MG63 (cell line): ENCODE measurements at places on chromosomes 4 and X. TPM values are rescaled to one million over a fixed set of nuclear protein-coding genes. Genes with fewer than 3 reads are reported as not detected.

GRCh38 chrX:140723121-140723715, 13.7 kb downstream of the LINC00632 start:
- no peak for DNase-seq

DNA sequence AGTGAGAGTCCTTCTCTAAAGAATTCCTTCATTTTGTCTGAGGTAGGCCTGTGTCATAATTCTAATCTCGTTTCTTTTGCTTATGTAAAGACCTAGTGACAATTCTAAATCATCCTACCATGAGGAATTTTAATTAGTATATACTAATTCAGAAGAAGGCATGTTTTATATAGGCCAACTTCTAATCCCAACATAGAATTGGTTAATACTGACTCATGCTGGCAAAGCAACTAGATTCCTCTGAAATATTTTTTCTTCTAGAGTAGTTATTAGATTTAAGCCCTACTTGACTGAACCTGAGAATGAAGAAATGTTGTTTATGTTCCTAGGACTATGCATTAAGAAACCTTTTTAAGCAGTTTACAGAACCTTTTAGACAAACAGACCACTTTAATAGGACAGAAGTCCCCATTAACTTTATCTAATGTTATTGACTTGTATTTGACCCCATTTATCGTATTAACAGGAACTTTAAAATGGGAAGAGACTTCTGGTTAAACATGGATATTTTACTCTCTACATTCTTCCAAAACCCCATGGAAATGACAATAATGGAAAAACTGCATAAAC, 56.1 kb upstream of the EIF1AX start:
- no peak for DNase-seq

DNA sequence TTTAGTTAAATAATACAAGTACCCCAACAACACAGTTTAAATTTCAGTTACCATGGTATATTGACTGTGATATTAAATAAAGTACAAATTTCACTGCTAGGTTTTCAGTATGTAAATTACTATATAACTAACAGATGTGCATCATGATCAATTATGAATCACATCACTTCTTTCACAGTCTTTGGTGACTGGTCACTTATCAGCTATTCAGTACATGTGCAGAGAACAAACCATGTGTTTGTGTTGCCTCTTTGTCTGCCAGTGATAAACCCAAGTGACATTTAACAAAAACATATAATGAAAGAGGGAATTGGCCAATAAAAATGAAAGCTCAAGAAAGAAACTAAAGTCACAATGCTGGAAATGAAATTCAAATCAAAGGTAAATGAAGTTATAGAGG, 249.3 kb downstream of the CHIC1 start:
- no peak for DNase-seq

DNA sequence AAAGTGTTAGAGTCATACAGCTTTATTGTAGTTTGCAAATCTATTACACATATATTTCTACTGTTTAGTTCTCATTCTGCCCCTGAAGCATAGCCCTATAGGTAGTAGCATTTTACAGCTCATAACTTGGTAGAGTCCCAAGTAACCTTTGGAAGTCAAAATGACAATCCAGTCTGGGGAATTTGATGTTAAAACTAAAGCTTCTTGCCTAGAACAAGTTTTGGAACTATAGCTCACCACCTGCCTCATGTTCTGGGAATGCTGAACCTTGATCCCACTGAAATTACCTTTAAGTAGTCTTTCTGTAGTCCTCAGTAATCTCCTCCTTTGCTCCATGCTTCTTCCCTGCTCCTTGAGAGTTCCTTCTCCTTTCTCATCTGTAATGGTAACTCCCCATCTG, 8.4 kb downstream of the UGT8 start:
- DNase-seq, result no peak

GRCh38 chr4:15412461-15412860, 15.4 kb upstream of the C1QTNF7 start:
- DNase-seq, result no peak

DNA sequence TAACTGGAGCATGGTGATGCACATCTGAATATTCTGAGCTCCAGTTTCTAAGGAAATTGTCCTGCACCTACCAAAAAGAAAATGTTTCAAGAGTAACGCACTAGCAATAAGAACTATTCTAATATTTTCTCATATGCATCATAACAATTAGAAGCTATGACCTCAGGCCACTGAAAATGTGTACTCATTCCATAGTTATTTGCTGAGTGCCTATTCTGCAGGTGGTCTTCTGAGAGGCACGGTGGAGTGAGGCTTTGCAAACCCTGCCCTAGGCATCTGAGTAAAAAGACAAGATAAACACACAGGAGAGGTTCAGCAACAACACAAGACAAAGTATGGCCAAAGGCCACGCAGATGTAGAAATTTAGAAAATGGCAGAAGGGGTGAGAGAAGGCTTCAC, 23.7 kb downstream of the SLC10A6 start:
- DNase-seq, result no peak

DNA sequence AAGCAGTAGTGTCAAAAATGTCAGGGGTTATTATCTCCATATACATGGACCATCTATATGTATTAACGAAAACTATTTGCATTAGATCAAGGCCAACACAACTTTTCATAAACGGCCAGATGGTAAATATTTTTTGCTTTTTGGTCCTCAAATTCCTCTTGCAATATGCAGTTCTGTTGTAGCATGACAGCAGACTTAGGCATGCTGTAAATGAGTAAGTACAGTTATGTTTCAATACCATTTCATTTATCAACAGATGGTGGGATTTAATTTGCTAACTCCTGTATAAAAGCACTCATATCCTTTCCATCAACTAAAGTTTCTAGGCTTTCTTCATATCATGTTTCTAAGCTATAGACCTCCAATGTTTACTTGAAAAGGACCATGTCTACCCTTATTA, 208.1 kb downstream of the ANKRD50 start:
- DNase-seq, result no peak

GRCh38 chr4:94813221-94813620, 55.5 kb downstream of the BMPR1B start:
- DNase-seq, result no peak

- no peak for DNase-seq
Measured at GRCh38 chr4:171473155-171473554, 340.0 kb upstream of the GALNTL6 start.

DNA sequence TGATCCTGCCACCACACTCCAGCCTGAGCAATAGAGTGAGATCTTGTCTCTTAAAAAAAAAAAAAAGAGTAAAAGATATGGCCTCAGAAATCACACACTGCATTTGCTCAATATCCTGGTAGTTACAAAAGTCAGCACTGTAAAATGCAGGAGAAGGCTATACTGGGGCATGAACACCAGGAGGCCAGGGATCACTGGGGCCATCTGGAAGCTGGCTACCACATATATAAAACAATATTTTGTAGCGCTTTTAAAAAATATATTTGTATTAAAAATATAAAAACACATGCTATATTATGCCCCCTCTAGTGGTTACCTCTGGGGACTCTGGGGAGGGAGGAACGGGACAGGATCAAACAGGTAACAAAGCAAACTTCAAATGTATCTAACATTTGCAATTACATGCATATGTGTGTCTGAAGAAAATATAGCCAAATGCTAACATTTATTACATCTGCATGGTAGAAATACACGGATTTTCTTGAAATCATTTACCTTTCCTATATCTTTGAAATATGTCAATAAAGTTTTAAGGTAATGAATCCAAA, 4.0 kb downstream of the C4orf46 start:
- peak; percentile 76 for DNase-seq

- DNase-seq, result no peak
Measured at GRCh38 chr4:630656-631055, 5.3 kb downstream of the PDE6B start.

GRCh38 chr4:57090079-57090478, 20.1 kb downstream of the IGFBP7 start:
- DNase-seq, result no peak

DNA sequence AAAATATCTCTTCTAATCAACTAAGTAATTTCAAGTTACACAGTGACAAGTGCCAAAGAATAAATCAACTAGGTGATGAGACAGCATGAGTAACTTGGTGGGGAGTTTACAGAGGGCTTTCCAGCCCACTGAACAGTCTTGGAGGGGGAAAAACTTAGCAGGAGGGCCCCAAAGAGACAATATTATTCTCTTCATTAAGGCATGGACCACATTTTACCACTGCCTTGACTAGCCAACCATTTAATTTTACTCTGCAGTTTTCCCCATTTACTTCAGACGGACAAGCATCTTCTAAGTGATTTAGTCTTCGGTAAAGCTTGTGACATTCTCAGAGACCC, 25.3 kb upstream of the GATB start:
- DNase-seq, result no peak

- no peak for DNase-seq
Measured at GRCh38 chr4:1489639-1489995, 83.4 kb upstream of the NKX1-1 start.

- no peak for DNase-seq
Measured at GRCh38 chr4:8392591-8393190, 47.8 kb downstream of the ACOX3 start.

DNA sequence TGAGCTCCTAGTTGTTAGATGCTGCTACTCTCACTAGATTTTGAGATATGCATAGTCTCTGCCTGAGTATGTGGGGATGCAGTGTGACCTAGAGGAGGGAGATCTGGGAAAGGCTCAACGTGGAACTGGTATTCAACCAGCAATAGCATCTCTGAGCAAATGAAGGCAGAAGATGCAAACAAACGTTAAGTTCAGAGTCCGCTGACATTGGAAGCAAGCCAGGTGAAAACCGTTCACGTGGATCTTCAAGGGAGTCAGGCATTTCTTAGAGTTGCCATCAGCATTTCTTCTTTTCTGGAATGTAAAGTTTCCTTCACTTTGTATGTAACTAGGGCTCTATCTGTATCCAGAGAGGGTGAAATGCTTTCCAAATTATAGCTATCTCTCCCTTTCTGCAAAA, 59.9 kb downstream of the C4orf51 start:
- no peak for DNase-seq

DNA sequence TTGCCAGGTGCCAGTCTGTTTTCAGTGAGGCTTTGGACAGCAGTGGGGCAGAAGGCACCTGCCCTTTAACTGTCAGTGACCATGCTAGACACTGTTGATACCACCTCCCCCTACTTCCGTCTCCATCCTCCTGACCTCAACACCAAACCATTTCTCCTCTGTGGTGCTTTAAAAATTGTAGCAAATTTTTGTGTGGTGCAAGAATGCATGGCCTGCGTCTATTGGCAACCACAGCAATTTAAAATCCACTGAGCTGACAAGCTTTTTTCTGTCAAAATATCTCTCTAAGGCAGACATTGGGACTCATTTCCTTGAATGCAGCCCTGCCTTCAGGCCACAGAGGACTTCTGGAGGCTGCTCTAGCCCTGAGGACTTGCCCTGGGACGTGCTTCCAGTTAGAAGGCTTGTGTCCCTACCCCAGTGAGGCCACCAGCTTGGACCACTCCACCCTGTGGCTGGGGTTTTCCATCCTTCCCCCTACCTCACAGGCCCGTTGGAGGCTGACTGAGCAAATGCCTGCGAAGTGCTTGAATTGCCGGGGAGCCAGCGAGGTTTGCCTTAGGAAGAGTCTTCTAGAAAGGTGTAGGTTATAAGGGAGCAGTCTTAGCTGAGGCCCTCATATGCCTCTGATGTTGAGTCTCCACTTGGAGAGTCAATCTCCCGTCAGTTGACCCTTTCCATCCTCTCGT, 6.9 kb downstream of the PRRG3 start:
- no peak for DNase-seq

DNA sequence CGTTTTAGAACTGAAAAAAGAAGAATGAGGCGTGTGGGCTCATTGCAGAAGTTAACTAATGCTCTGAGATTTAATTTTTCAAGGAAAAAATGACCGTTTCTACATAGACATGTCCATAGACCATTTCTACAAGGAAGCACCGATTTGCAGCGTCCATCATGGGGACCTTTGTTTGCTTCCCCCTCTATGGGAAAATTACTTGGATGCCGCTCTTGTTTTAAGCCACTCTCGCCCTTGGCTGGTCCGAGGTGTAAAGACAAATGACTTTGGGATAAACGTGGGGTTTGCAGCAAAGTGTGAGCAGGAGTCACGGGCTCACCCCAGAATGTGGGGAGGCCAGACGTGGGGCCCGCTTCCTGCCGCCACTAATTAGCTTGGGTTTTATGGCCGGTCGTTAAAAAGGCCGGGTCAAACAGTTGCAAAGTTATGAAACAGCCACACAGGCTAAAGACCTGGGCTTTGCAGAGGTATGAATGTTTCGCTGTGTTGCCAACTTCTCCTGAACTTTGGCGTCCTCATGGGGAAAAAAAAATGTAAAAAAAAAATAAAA, 235.9 kb downstream of the SHOX start:
- DNase-seq, result no peak

DNA sequence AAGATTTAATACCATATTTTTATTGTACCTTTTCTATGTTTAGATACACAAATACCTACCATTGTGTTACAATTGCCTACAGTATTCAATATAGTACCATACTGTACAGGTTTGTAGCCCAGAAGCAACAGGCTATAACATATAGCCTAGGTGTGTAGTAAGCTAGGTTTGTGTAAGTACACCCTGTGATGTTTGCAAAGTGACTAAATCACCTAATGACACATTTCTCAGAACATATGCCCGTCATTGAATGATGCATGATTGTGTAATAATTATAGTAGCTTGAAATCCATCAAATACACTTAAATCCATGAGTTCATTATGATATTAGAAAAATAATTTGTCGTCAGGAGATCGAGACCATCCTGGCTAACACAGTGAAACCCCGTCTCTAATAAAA, 30.8 kb downstream of the GAB3 start:
- no peak for DNase-seq

GRCh38 chr4:80265571-80266252, 752 bp upstream of the FGF5 start:
- peak; percentile 48 for DNase-seq

DNA sequence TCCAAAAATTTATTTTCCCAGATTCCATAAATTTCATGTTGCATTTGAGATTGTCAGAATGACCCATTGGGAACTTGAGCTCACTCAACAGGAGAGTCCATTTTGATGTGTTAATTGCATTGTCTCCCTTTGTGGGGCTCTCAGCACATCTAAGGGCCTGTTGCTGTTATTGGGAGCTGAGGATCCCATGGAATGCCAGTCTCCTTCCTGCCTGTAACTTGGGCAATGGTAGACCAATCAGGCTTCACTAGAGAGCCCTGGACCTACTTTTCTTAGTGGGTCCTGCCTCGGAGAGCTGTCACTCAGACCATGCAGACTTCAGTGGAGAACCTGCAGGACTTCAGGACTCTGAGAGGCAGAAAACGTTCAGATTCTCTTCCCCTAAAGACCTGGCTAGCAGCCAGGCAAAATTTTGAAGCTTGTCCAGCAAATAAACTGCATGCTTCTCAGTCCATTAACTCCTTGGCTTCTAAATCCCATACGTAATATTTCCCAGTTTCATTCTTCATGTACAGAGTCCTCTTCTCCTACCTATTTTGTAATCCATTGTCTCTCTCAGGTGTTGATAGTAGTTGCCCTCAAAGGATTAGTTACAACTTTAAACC, 25.1 kb downstream of the OCRL start:
- no peak for DNase-seq

ASB5 gene
- total RNA-seq, result 0.32 and 3.6 TPM in 2 replicates

TBX22 gene
- total RNA-seq, result not detected in 2 replicates

BGN gene
- total RNA-seq, result 35.9 and 94.7 TPM in 2 replicates

GATA1 gene
- not detected in 2 replicates for total RNA-seq

CTAG1A gene
- not detected in 2 replicates for total RNA-seq

FAAH2 gene
- not detected in 2 replicates for total RNA-seq
